ENCODE measurements at places on chromosomes 3 and 15. TPM values are rescaled to one million over a fixed set of nuclear protein-coding genes. Genes with fewer than 3 reads are reported as not detected.

The ANKRD28 gene
- 112 TPM for total RNA-seq

The CNBP gene
- total RNA-seq, result 794 TPM

The THAP10 gene
- total RNA-seq, result 0.46 TPM

The CKMT1B gene
- total RNA-seq, result not detected

- no peak for DNase-seq
These were observed 233.4 kb upstream of the THBS1 start for GRCh38 chr15:39347453-39347852.

DNA sequence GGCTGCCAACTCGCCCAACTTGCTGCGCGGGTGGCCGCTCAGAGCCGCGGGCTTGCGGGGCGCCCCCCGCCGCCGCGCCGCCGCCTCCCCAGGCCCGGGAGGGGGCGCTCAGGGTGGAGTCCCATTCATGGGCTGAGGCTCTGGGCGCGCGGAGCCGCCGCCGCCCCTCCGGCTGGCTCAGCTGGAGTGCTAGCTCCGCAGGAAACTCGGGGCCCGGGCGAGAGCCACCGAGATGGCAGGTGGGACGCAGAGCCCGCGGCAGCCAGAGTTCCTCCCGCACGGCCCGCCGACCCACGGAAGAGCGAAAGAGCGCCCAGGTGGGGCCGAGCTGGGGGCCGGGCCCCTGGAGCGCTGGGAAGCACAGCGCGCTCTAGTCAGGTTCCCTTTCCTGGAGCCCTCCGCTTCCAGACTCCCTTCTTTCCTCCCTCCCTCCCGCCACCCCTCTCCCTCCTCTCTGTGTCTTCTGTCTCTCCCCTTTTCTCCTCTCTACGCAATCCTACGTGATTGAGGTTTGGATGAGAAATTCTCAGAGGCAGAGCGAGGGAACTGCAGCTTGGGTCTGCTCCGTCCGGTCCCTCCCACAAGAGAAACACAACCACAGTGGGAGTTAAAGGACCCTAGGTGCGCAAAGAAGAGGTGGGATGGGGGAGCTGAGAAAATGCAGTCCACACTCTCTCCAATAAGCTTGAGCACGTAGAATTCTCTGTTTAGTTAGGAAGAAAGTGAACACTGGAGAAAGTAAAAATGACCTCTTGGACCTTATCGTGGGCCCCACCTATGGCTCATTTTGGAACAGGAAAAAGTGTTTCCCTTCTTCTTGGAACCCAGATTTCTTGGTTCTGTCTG is 317.3 kb downstream of the FGF12 start:
- no peak for DNase-seq

GRCh38 chr15:78937132-78937739 is 7.6 kb downstream of the CTSH start:
- DNase-seq, result no peak

GRCh38 chr3:95627697-95628096 is 1186.7 kb upstream of the EPHA6 start:
- DNase-seq, result no peak

- no peak for DNase-seq
These were observed 11.3 kb downstream of the PRKCI start for GRCh38 chr3:170233530-170233929.

- no peak for DNase-seq
These were observed 26.4 kb downstream of the GRIP2 start for GRCh38 chr3:14513566-14514322.
